ENCODE measurements at places on chromosomes 4 and X.
A peak's percentile ranks its signal among the peaks of the same experiment; 100 is the strongest.

DNA sequence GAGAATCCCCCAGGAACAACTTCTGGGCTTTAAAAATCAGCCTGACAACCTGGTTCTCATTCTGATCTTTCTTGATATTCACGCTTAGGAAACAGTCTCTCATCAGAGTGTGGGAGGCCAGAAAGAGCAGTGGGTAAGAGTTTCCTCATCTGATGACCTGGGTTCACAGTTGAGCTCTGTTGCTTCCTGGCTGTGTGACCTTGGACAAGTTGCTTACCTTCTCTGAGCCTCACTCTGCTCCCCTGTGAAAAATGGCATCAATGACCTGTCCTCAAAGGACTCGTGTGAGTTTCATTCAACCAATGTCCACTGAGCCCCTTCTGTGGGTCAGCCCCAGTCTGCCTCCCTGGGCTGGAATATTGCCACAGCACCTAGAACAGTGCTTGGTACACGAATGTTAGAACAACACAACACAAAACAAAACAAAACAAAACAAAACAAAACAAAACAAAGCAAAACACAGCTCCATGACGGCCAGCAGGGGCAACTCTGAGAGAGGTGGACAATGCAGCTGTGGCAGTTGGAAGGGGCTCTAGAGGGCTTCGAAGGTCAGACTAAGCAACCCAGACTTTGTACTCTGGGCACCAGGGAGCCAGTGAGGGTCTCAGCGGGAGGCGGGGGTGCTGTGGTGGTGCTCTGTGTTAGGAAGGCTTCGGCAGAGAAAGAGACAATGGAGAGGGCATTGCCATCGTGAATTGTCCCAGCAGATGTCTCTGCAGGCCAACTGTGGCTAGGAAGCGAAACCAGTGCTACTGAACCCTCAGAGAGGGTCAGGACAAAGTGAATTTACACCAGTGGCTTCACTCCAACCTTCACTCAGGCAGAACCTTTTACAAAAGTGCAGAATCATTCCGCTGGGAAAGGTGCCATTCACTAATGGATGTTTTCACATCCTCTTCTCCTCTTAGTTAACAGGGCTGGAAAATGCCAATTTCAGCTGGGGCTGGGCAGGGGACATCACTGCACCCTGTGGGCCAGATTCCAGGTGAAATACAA lies 14.3 kb upstream of the C4orf50 start:
- no peak for DNase-seq

DNA sequence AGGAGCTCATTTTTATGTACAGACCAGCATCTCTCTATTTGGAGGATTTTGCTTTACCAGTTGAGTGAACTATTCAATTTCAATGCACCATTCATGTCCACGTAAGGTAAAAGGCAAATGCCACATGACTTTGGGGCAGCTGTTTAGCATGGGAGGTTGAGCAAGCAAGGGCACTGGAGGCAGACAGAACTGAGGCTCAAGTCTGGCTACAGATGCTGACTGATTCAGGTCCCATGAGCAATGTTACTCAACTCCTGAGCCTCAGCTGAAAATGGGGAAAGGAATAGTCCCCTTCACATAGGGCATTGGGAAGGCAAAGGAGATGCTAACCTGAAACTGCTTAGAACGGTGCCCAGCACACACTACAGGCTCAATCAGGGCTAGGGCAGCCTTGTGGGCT lies 93.0 kb upstream of the MTM1 start:
- DNase-seq: no peak

- DNase-seq: no peak
Observed at GRCh38 chr4:101332424-101332823, 14.9 kb downstream of the PPP3CA start.

- peak; percentile 67 for DNase-seq
Observed at GRCh38 chr4:74311696-74312313, 3.5 kb downstream of the EPGN start.

- DNase-seq: no peak
Observed at GRCh38 chr4:35772291-35772690, 472.0 kb downstream of the ARAP2 start.

DNA sequence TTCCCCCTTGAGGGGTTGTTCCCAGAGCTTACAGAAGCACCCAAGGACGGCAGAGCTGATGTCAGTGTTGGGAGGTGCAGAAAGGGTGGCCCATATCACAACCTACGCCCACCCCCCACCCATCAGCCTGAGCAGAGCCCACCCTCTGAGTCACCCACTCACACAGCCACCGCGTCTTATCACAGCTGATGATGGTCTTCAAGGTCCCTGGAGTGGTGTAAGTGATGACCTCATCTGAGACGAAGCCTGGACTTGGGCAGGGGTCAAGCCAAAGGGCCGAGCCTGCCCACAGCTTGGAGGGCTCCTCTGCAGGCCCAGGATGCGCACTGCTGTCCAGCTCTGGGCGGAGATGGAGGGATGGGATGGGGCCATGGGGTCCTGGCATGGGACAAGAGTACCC lies 3.0 kb upstream of the HTRA3 start:
- no peak for DNase-seq

DNA sequence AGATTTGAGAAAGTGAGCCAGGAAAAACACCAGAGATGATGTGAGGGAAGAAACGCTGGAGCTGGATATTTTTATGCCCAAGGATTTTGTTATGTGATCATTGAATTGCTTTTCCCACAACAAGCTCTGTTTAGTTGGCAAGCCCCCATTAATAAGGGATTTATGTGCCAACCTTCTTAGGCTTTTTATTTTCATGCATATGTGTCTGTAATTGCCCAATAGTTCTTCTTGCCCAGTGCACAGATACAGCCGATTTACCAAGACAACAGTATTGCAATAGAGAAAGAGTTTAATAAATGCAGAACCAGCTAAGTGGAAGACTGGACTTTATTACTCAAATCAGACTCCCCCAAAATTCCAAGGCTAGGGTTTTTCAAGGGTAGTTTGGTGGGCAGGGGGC lies 57.7 kb downstream of the TRIM2 start:
- DNase-seq: no peak

DNA sequence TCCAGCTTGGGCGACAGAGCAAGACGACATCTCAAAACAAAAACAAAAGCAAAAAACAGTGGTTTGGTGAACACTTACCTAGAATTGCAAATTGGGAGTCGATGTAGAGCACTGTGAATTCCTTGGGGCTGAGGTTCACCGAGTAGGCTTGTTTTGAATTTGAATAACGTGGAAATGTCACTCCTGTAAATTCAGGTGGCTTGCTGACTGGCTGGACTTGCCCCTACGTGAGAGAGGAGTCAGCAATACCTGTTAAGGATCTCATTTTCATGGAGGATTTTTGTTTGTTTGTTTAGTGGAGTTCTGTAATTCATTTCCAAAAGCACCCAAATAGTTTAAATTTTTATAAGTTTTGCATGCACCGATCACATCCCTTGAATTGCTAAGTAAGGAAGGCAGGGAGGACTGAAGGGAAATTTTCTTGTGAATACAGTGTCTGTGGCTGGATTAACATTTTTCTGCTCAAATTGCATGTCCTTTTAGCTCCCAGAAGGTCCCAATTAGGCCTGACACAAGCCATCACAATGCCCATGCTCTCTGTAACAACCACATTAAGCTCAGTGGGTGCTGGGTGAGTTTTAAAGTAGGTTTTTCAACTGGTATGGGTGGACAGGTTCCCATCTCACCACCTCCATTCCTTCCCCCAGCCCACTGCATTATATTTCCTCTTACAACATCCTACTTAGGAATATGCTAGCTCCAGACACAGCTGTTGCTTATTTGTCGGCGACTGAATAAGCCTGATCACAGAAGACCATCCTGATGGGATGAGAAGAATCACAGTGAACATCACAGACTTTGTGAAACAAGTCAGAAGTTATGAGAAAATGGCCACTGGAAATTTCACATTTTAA lies 58.5 kb upstream of the TTC29 start:
- DNase-seq: no peak

Data from erythroblast (primary cell).